Stimulated activated CD4-positive, alpha-beta T cell treated with anti-CD3 and anti-CD28 coated beads, TNF-alpha, amount 100 ng/mL, for 4 hours (primary cell): ENCODE measurements at places on chromosomes 11 and 22.

DNA sequence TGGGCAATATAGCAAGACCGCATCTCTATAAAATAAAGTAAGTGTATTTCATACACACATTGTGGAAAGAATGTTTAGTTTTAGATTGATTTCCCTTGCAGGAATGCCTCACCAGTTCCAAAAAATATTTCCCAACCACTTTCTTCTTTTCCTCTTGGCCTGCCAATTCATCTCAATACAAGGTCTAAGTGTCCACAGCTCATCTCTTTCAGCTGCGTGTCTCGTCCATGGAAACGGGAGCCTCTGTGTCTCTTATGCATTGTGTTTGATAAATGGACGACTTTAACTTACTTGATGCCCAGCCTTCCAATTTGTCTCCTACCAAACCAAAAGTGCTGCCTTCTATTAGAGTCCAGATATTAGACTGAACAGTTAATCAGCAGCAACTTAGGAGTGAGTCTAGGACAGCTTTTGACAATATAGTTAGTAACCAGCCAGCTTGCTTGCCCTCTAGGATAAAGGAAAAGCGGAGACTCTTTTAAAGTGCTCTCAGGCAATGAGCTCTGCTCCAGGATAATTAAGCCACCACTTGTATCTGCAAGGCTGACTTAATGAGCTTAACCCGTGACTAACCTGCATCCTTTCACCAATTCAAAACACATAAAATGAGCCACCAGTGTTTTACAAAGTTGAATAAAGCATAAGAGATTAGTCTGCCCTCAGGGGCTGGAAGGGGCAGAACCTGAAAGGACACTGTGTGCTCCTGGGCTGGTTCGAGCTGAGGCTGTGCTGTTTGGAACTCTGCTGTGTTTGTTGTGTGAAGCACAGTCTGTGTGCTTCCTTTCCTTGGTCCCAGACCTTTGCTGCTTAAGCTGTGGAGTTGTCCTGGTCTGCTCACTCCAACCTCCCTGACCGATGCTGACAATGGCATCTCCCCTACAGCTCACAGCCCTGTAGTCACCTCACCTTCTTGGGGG lies 27.5 kb downstream of the FBXO7 start:
- no peak for DNase-seq

DNA sequence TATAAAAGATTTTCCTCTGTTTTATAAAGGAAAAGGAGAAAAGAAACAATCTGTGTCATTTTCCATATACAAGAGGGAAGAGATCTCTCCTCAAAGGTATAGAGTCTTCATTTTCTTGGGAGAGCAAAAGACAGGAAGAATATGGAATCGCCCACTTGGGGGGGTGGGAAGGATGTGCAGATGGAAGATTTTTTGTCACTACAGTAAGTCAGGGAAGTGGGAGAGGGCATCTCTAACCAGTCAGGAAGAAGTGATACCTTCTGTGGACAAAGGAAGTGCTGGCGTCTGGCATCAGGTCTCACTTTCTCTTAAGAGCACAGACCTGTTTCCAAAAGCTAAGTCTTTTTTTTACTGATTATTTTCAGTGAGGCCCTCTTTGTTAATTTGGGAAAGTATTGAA lies 1.4 kb downstream of the PRR14L start:
- DNase-seq = no peak

- no peak for DNase-seq
Observed at GRCh38 chr11:21415606-21416005, 746.2 kb downstream of the NELL1 start.

DNA sequence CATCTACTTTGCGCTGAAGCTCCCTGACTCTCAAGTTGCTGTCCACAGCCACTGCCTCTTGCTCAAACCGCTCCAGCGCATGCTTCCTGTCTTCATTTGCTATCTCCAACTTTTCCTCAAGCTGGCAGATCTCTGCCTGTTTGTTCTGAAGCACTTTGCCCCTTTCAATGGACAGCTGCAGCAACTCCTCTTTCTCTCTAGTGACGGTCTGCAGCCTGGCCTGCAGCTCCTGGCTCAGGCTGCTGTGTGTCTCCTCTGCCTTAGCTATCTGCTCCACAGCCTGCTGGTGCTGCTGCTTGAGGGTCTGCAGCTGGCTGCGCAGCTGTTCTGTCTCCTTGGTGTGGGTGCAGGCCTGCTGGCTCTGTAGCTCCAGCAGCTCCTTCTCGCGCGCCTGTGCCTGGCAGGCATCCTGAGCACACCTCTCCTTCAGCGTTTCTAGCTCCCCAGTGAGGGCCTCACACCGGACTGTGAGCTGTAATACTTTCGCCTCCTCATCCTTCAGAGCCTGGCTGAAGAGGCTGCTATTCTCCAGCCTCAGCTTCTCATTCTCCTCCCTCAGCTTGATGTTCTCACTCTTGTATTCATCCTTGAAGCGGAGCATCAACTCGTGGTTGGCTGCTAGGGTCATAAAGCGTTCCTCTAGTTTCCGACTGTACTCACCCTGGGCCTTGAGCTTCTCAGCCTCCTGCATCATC lies 723 bp downstream of the CCDC89 start:
- no peak for DNase-seq

DNA sequence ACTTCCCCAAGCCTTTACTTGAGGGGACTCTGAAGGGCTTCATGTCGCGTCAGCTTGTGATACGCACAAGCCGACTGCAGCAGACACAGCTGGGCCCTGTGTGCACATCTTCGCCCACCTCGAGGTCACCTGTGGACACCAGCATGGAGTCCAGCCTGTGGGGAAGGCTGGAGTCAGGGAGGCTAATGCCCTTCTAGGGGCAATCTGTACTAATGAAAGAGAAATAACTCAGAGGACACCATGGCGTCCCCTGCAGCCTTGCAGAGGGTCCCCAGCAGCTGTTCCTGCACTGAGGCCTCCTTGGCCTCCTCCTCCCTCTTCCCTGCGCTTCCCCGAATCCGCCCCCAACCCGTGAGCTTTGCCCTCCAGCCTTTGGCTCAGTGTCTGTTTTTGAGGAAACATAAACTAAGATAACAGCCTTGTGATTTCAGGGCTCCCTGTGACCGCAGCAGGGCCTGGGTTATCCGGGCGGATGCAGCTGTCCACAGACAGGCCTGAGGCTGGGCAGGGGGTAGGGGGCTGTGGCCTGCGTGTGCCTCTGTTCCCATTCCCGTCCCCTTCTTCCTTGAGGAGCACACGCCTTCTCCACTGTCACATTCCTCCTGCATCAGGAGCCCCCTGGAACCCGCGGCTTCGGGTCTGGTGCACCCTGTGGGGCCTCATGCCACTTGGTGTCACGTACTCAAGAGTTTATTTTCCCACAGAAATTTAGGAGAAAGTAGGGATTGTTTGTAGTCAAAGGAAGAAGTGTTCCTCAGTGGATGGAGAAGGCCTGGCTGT lies 25.0 kb downstream of the KRTAP5-5 start:
- DNase-seq = no peak

DNA sequence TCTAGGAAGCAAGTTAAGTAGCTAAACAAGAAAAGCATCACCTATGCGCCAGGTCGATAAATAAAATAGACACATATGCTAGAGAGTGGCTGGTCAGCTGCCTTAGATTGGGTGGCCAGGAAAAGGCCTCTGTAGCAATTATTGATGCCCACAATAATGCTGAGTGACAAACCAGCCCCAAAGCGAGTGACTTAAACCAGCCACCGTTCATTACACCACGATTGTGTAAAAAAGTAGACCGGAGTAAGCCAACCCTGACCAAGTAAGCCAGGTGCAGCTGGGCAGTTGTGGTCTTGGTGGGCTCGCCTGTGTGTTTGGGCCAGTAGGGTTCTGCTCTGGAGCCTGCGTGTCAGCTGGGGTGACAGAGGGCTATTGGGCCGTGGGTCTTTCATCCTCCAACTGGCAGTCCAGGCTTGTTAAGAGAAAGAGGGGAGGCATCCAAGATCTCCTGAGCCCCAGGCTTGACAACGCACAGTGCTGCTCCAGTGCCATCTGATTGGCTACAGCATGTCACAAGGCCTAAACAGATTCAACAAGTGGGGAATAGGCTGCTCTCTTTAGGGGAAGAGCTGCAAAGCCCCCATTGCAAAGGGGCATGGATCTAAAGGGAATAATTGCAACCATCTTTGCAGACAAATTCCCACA lies 100.4 kb upstream of the PARVA start:
- no peak for DNase-seq

DNA sequence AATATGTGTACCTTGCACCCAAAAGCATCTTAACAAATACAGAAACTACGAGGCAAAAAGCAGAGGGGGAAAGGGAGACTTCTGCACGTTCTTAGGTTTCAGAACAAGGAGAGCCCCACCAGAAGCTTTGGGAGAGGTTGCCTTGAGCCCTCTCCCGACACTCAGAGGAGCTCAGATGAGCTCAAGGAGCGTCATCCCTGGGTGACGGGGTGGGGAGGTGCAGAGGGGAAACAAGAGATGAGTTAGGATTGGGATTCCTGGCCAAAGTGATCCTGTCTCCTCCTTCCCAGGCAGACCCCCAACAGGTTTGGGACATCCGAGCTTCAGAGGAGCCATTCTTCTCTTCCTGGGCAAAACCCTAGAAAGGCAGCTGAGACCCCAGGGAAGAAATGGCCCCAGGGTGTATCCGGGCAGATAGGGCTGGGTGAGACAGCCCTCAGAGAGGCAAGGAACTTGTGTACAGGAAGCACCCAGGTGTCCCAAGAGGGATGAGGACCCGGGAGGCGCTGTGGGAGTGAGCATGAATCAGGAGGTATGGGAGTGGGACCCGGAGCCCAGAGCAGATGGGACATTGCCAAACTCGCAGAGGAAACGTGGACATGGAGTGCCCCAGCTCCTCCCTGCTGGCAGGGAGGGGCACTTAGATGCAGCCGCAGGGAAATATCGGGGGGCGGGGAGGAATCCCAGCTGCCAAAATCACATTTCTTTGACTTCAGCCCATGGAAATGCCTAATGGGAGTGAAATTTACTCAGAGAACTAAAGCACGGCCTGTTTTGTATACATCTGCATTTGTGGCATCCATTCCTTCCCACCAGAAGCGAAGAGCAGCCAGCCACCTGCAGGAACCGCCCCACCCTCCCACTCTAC lies 12.4 kb downstream of the C1QTNF6 start:
- no peak for DNase-seq

DNA sequence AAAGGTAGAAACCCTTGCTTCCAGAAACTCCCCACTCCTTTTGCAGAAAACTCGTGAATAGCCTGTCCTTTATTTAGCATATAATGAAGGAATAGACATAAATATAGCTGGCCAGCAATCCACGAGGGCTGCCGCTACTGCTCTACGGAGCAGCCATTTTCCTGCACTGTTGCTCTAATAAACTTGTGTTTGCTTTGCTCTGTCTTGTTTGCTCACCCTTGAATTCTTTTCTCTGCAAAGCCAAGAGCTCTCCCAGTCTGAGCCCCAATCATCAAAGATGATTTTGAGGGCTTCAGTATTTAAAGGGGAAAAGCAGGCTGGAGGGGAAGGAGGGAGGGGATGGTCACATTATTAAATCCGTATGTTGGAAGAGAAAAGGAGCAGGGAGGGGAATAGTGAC lies 16.6 kb upstream of the CHKA start:
- DNase-seq = no peak

DNA sequence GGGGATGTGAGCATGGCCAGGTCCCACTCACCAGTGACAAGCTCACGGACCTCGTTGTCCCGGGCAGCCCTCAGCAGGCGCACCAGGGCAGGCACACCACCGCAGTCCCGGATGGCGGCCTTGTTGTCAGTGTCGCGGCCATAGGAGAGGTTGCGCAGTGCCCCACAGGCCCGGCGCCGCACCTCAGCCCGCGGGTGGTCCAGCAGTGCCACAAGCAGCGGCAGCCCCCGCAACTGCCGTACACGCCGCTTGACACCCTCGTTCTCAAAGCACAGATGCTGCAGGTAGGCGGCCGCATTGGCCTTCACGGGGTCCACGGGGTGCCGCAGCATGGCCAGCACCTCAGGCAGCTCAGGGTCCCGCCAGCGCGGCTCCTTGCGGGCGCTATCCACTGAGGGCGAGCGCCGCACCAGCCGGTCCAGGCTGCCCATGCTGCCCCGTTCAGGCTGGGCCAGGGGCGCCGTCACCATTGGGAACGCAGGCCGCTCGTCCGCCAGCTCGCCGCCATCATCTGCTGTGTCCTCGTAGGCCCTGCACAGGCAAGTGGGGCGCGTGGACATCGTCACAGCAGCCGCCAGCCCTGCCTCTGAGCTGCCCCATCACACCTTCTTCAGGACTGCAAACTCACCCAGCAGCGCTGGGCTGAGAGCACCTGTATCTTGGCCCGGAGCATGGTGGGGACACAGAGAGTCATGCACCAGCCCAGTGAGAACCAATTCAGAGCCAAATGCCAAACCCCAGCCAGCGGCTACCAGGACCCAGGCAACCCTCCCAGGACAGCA lies 36.7 kb downstream of the ARVCF start:
- no peak for DNase-seq

GRCh38 chr11:126468102-126468521 lies 112.6 kb downstream of the ST3GAL4 start:
- no peak for DNase-seq

- no peak for DNase-seq
Observed at GRCh38 chr11:112797648-112798293, 163.4 kb upstream of the NCAM1 start.

DNA sequence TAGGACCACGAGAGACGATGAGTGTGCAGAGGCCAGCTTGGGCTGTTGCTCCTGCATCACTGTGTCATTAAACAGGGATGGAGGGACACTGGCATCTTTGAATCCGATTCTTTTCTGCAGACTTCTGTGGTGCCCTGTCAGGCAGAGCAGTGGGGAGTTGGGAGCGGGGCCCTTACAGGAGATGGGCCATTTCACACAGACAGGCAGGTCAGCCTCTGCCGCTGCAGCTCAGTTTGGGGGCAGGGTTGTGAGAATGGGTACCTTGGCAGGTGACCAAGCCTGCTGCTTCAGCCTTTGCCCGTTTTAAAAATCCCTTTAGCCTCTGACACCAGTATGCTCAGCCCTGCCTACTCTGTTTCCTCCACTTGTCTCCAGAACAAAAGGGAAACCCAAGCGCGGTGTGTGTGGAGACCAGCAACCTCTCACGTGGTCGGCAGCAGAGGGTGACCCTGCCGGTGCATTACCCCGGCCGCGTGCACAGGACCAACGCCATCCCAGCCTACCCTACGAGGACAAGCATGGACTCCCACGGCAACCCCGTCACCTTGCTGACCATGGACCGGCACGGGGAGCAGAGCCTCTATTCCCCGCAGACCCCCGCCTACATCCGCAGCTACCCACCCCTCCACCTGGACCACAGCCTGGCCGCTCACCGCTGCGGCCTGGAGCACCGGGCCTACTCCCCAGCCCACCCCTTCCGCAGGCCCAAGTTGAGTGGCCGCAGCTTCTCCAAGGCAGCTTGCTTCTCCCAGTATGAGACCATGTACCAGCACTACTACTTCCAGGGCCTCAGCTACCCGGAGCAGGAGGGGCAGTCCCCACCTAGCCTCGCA lies 12.6 kb downstream of the C22orf31 start:
- no peak for DNase-seq

DNA sequence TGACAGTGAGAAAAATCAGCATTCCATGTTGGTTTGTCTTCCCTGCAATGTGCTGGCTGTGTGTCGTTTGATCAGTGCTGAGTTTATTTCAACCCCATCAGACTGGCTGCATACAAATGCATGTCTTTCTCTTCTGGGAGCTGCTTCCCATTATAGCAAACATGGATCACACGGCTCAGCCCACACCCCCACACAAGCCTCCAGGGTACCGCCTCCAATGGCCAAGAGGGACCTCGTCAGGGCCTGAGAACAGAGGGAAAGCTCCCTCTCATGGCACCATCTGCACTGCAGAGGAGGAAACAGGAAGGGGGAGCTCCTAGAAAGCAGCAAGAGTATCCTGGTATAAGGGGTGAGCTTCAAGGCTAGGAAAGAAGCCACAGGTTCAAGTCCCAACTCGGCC lies 214.2 kb downstream of the LARGE1 start:
- no peak for DNase-seq

- DNase-seq = no peak
Observed at GRCh38 chr22:39312410-39312809, 7.0 kb downstream of the RPL3 start.
